IMR-90 (cell line): ENCODE measurements at places on chromosomes 3 and 15. TPM values are rescaled to one million over a fixed set of nuclear protein-coding genes. Genes with fewer than 3 reads are reported as not detected.

The C3orf85 gene
- not detected in 2 replicates for total RNA-seq

The RTP3 gene
- total RNA-seq, result 0.18 TPM in 1 of 2 replicates, not detected in the other

The ANKDD1A gene
- 2.8 and 3.6 TPM in 2 replicates for total RNA-seq

The PLIN1 gene
- under 0.01 TPM in 2 replicates for total RNA-seq

The ITPKA gene
- 1.1 and 1.4 TPM in 2 replicates for total RNA-seq

The DOCK3 gene
- under 0.01 TPM in 2 replicates for total RNA-seq

DNA sequence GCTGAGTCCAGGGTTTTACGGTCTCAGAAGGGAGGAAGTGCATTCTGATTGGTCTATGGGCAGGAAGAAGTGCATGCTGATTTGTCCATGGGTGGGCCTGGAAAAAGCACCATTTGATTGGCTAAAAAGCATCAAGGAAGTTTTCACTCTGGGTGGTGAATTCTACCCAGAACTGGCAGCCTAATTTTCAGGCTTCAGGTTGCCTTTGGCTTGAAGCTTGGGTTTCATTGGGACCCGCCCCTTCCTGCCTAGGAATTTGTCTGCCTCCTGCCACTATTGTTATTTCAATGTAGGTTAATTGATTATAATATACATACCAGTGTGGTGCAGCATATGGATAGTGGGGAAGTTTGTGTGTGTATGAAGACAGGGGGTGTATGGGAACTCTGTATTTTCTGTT is 1355.9 kb downstream of the SI start:
- no peak for DNase-seq

GRCh38 chr15:38662805-38663204 is 98.2 kb upstream of the RASGRP1 start:
- DNase-seq, result no peak

DNA sequence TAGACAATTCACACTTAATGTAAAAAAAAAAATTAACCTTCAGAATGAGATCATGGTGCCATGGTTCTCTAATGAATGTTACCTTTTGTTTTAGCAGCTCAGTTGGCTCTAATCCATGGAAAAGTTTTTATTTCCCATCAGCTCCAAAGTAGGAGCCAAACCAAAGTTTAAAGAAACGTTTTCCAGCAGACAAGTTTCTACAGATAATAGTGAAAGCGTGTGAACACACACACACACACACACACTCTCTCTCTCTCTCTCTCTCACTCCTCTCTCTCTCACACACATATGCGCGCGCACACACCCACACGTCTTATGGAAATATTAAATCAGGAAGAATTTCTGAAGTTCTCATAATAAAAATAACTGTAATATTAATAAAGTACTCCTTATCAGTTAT is 46.9 kb downstream of the MBNL1 start:
- no peak for DNase-seq

DNA sequence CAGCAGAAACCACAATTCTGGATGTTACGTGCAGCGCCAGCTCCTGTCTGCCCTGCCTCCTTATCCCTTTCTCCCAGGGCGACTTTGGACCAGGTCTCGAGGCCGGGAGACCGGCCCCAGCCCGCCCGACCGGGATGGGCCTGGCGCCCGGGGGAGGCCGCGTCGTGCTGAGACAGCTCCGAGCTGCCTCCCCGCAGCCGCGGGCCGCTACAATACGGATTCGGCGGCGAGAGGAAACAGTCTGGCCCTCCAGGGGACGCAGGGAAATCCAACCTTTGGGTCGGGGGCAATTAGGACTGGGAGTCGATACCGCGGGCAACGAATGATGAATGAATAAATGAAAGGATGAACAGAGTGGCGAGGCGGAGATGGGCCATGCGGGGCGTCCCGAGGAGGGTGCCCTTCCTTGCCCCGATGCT is 537 bp downstream of the GRAMD2A start:
- DNase-seq, result no peak

GRCh38 chr3:39220407-39221140 is 28.2 kb upstream of the XIRP1 start:
- DNase-seq, result no peak

GRCh38 chr3:132912416-132912753 is 125.8 kb upstream of the TMEM108 start:
- DNase-seq, result no peak
